ENCODE measurements at places on chromosomes 11 and 22.

DNA sequence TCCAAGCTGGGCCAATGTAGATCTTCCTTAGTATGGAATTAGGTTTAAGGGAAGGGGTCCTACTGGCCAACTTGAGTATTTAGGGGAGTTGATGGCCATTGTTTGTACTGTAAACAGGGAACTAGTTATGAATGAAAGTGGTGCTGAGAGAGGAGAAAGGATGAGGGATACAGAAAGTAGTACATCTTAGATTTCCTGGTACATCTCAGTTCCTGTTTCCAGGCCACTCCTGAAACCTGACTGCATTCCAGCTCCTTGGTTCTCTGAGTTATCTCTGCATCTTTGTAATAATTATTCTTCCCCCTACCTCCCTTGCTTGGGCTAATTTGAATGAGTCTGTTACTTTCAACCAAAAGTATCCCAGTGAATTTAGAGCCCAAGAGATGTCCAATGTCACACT is 30.1 kb downstream of the MIAT start:
- DNase-seq, result no peak

- DNase-seq, result no peak
Observed at GRCh38 chr11:133383689-133384088, 148.6 kb downstream of the OPCML start.

DNA sequence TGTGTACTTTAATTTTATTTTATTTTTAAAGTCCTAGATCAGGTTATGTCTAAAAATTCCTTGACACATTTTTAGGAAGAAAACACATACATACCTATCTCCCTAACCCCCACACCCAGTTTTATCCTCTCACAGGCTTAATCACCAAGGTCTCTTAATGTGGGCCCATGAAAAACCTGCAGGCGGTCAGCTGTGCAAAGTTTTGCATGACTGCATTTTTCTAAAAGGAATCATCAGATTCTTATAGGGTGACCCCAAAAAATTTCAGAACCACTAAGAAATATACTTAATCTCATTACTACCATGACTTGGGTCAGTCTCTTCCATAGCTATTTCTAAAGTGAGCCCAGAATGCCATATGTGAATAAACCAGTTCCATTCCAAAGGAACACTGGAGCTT is 19.8 kb downstream of the SAA1 start:
- DNase-seq, result peak; percentile 10

DNA sequence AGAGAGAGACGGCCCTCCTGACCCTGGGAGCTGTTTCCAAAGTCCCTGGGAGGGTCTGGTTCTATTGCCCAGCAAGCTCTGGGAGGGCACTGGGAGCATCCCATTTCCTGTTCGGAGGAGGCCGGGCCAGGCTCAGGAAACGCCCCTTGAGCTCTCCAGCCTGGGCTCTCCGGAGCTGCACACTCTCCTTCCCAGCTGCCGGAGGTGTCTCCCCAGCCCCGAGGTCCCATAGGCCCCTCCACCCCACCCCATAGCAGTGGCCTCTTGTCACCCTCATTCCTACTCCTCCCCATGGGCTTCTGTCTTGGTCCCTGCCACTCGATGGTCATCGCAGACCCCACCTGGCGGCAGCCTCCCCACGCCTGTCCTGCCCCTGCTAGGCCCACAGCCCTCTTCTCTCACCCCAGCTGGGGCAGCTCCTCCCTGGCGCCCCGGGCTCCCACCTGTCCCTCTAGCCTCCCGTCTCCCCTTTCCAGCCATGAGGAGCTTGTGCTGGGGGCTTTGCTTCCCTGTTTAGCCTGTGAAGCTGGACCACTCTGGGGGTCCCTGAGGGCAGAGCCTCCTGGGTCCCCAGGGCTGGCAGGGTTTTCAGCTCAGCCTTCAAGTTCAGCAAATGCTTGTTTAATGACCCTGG is 2.8 kb downstream of the TSPAN32 start:
- DNase-seq, result no peak

DNA sequence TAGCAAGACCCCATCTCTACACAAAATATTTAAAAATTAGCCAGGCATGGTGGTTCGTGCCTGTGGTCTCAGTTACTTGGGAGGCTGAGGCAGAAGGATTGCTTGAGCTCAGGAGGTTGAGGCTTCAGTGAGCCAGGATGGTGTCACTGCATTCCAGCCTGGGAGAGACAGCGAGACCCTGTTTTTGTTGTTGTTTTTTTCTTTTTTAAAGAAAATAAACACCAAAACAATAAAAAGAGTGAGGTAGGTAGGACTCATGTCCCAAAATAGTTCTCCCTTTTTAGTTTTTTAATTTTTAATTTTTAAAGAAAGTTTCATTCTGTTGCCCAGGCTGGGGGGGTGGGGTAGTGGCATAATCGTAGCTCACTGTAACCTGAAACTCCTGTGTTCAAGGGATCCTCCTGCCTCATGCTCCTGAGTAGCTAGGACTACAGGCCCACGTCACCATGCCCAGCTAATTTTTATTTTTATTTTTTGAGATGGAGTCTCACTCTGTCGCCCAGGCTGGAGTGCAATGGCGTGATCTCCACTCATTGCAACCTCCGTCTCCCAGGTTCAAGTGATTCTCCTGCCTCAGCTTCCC is 25.5 kb upstream of the MALAT1 start:
- peak; percentile 28 for DNase-seq

Measured in HCEC 1CT (cell line).